Activated naive CD4-positive, alpha-beta T cell (primary cell): ENCODE measurements at places on chromosomes 2 and 18.

DNA sequence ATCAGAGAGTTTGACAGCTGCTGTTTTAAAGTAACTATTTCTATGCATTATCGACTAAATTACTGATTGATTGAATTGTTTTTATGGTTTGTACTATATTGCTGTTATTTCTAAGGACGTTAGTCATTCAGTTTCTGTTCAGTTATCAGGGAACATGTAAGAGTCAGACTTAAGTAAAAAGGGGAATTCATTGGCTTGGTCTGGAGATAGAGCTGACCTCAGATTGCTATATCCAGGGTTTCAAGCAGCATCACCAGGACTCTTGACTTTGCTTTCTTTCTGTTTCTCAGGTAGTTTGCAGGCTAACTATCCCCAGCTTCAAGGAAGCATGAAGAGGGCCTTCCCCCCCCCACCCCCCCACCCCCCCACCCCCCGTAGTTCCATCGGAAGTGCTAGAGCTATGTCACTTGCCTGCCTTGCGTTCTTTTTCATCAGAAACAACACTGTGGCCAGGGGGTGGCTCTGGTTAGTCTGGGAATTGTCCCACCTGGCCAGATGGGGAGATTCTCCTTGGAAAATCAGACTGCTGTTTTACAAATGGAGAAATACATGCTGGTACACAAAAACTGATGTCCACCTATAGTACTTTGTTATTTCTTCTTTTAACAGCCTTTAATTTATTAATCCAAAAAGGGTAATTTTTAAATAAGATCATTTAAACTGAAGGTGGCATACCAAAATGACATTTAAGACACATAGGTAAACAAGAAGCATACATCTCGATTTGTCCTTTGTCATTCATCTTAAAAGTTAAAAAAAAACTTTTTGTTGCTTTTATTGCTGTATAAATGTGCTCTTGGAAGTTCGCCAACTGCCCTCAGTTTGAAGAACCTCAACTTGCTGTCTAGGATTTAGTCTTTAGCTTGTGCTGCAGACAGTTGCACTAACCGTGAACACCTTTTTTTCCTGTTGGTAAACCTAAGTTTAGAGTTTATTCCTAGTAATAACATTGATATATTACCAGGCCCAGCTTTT is 9.4 kb downstream of the SMAD4 start:
- no peak for DNase-seq

DNA sequence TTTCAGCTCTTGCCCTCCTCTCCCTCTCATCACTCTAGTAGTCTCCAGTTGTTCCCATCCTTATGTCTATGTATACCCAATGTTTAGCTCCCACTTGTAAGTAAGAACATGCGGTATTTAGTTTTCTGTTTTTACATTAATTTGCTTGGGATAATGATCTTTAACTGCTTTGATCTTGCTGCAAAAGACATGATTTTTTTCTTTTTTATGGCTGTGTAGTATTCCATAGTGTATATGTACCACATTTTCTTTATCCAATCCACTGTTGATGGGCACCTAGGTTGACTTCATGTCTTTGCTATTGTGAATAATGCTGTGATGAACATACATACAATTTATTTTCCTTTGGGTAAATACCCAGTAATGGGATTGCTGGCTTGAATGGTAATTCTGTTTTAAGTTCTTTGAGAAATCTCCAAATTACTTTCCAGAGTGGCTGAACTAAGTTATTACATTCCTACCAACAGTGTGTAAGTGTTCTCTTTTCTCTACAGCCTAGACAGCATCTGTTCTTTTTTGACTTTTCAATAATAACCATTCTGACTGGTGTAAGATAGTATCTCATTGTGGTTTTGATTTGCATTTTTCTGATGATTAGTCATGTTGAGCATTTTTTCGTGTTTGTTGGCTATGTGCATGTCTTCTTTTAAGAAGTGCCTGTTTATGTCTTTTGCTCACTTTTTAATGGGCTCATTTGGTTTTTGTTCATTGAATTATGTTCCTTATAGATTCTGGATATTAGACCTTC is 179.6 kb upstream of the SLC39A10 start:
- no peak for DNase-seq

DNA sequence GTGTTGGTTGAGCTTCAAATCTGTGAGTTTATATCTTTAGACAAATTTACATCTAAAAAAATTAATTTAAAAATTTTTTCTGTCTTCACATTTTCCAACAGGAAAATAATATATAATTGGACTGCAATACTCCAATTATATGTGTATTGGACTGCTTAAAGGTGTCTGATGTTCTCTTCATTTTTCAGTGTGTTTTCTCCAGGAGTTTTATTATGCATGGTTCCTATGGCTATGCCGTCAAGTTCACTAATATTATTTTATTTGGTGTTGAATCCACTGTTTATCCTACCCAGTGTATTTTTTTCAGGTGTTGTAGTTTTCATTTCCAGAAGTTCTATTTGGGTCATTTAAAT is 62.1 kb upstream of the CTLA4 start:
- DNase-seq, result no peak

DNA sequence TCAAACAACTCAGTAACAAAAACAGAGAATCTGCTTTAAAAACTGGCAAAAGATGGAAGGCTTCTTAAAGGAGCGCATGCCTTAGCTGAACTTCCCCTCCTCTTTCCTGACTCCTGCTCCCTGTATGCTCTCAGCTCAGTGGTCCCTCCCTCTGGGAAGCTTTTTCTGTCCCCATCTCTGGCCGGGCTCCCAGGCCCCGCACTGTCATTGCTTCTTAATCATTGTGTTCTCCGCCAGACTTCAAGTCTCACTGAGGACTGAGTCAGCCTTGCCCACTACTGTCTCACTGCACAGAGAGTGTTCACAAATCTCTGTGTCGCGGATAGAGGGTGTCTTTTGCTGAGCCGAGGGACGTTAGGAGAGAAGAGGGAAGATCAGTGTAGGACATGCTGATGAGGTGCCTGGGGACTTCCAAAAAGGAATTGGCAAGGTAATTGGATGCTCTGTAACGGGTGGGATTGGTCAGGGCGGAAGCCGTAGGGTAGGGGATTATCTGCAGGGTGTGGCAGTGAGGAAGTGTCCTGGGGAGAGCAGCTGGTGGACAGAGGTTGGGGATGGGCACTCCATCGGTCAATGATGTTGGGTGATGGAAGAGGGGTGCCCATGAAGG is 16.2 kb downstream of the TOGARAM2 start:
- DNase-seq, result no peak

DNA sequence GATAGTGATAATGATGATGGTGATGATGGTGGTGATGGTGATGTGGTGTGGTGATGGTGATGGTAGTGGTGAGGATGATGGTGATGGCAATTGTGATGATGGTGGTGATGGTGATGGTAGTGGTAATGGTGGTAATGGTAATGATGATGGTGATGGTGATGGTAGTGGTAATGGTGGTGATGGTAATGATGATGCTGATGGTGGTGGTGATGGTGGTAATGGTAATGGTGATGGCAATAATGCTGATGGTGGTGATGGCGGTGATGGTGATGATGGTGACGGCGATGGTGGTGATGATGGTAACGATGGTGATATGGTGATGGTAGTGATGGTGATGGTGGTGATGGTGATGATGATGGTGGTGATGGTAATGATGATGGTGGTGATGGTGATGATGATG is 45.0 kb downstream of the ALK start:
- DNase-seq, result no peak

- DNase-seq, result no peak
Measured at GRCh38 chr2:174280596-174280995, 32.3 kb upstream of the OLA1 start.

DNA sequence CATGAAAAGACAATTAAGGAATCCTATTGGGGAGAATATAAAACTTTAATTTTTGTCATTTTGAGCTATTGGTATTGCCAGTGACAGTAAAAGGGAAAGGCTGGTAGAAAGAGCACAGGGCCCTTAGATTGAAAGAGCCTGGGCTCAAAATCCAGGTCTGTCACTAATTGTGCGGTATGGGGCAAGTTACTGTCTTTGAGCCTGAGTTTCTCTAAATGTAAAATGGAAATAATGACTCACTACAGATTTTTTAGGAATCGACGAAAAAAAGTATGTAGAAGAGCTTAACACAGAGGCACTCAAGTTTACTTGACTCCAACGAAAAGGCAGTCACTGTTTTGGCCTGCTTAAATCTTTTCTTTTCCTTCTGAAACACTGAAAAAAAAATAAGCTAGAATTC is 7.0 kb downstream of the NDUFV2 start:
- no peak for DNase-seq

DNA sequence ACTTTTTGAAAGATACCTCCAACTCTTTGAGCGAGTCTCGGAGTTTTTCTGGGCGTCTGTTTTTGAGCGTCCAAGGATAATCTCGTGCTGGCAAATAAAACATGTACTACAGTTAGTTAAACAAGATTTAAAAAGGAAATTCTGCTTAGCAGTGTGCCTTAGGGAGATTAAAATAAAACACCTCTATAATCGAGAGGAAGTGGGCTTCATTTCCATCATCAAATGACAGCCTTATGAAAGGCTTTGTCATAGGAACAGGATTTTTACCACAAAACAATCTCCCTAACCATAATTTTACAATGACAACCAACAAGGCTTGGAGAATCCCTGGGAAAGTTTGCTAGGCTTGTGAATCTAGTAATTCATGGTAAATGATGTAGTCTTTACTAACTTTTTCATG is 103.4 kb downstream of the WDPCP start:
- no peak for DNase-seq

- DNase-seq, result no peak
Measured at GRCh38 chr2:141187075-141187439, 943.8 kb downstream of the LRP1B start.

DNA sequence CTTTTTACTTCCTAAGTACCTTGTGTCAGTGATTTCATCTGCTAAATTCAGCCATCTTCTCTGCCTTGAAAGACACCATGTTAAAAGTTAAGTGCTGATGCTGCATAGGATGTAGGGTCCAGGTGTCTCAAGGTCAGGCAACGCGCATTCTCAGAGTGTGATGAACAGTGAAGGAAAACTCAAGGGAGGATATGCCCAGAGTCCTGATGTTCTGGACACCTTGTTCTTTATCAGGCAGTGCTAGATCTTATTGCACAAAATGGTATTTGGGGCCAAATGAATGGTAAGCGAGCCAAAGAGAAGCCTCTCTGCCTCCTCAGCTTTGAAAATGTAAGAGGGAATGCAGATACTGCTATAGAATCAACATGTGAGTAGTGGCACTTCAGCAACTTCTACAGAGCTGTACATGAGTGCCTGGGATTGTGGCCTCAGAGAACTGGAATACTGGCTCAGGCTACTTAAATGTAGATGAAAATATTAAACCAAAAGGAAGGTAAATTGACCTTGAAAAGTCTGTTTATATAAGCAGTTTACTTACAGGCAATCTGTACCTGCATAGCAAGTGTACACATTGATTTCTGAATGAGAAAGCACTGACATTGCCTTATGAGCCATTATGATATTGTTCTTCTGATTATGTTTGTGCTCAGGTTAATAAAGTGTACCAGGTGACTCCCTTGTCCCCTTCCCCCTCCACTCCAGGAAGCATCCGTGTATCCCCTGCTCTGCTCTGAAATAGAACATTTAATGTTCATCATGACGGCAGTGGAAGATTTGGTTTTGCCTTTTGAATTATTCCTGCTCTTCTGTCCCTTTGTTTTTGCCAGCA is 86.7 kb upstream of the RANBP2 start:
- DNase-seq, result no peak

DNA sequence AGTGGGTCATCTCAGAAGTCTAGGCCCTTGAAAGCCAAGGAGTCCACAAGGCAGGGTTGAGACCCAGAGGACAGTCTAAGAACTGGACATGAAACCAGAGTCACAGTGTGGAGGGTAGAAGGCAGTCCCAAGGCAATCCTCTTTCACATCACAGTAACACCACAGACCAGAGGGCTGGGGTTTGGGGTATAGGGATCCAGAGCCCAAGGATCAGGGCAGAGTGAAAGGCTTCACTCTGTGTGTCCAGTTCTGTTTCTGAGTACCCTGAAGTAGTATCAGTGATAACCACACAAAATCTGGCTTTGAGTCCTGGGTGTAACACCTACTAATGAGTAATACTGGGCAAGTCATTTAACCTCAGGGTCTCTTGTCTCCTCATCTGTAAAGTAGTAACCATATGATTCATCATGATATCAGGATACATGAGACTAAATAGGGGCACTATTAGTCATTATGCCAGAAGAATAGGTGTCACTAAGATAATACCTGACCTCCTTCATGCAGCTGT is 91.0 kb downstream of the ICA1L start:
- no peak for DNase-seq

- no peak for DNase-seq
Measured at GRCh38 chr2:16507655-16508489, 157.8 kb downstream of the CYRIA start.

DNA sequence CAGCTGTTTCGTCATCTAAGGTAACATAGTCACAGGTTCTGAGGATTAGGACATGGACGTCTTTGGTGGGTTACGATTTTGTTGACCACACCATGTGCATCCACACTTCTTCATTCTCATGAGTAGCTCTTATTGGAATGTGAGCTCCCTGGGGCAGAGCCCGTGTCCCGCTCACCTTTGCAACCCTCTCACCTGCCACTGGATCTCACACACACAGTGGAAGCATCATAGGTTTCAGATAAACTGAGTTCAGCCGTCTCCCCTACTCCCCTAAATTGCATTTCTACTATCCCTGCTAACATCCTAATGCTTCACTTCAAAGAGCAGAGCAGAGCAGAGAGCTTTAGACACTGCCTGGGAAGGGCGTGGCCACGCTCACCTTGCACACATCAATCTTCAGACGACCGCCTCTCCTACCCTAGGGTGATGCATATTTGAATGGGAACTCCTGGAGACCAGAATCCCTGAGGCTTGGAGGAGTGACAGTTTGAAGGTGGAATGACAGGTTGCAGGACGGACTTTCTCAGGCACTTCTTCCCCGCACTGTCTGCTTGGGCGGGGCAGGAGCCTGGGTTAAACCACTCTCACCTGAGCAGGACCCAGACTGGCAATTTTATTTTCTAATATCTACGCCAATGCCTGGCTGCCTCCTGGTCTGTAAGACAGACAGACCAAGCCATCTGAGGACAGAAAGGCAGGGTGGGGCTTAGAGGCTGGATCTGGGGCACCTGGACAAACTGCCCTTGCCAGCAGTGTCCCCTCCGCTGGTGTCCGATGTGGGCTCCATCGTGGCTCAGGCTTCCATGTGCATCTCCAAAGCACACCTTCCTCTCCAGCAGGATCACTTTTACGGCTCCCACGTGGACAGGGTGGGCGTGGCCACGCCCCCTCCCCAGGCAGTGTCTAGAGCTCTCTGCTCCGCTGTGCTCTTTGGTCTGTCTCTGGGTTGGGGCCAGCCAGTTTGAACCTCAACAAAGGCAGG is 229.5 kb upstream of the COPS8 start:
- no peak for DNase-seq

- DNase-seq, result no peak
Measured at GRCh38 chr2:37389395-37389794, 45.0 kb downstream of the QPCT start.

GRCh38 chr2:195017890-195018289 is 639.1 kb upstream of the SLC39A10 start:
- DNase-seq, result no peak

DNA sequence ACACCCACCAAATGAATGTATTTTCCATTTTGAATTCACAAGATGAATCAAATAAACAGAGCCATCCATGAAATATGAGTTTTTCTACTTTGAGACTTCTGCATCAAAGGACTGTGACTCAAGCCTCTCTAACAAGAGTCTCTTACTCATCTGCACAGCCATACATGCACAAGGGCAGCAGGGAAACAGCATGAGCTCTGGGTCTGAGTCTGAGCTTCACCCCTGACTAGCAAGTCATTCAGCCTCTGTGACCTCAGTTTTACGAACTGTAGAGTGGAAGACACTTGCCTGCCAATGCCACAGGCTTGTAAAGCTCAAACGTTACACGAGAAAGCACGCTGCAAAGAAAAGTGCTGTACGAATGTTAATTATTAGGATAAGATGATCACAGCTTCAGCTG is 42.9 kb downstream of the MREG start:
- no peak for DNase-seq
